ENCODE measurements at places on chromosomes 6 and 20.

DNA sequence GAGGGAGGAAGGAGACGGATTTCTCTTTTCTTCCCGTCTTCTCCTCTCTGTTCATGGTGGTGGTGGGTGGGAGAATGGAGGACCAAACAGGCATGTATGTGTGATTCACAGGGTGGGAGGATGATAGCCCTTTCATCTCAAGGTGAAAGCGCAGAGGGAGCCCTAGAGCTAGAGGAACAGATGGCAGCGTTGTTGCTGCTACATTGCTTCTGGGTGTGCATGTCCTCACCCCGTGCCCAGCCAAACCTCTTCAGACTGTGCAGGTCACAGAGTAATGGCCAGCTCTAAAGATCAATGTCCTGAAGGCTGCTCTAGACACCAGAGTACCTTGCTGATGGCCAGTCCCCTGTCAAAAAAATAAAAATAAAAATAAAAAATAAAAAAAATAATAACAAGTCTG, 301.8 kb downstream of the TBC1D7 start:
- no peak for DNase-seq

- no peak for DNase-seq
Measured at GRCh38 chr6:130675072-130675471, 152.1 kb upstream of the SMLR1 start.

GRCh38 chr6:106927531-106928398, 46.8 kb downstream of the CD24 start:
- DNase-seq: no peak

DNA sequence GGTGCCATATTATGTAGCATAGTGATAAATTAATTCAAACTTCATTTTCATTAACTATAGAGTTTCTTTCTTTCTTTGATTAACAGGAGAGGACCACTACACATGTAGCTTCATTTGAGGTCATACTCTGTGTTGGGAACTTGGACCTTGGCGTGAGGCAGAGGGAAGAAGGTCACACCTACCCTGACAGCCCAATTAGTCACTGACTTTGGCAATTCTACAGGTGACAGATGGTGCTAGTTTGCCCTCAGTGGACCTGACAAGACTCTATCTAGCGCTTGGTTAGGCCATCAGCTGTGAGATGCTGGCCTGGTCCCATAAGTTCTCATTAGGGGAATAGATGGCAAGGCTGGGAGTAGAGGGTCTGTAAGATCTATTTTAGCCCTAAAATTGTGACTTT, 14.2 kb downstream of the SLX4IP start:
- no peak for DNase-seq

DNA sequence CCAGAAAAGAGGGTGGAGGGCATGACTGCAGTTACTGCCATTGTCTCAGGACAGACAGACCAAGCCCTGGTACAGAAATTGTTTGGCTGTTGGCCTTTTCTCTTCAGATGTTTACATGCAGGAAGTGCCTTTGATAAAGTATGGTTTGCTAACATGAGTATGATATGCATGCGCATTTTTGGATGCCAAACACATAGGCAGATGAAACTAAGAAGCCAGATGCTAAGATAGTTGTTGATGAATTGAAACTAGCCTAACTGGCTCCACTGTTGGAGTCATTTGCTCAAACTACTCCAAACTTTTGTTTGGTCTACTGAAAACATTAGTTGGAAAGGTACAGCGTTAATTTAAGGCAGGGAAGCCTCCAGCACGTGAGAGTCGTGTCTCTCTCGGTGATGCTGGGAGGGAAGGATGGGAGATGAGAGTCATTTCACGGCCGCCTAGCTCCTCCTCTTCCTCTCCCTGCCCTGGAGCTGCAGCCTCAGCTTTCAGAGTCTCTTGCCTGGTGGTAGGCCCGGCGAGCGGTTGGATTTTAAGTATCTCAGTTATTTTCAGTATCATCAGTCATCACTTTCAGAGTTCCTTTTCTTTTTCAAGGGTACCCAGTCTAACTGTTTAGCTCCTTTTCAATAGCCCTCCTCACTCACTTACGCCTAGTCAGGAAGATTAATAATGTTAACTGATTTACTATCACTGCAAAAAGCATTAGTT, 29.7 kb downstream of the RREB1 start:
- DNase-seq: no peak

GRCh38 chr20:15851576-15852215, 721.6 kb downstream of the KIF16B start:
- no peak for DNase-seq

GRCh38 chr6:105560611-105561066, 157.8 kb upstream of the PREP start:
- DNase-seq: no peak

GRCh38 chr6:101832371-101832770, 438.9 kb downstream of the GRIK2 start:
- no peak for DNase-seq

Data from NCI-H2107 (cell line).